Psoas muscle (tissue), 8 donors: ENCODE measurements at places on chromosomes 11 and 22. TPM values are rescaled to one million over a fixed set of nuclear protein-coding genes. Genes with fewer than 3 reads are reported as not detected.

DNA sequence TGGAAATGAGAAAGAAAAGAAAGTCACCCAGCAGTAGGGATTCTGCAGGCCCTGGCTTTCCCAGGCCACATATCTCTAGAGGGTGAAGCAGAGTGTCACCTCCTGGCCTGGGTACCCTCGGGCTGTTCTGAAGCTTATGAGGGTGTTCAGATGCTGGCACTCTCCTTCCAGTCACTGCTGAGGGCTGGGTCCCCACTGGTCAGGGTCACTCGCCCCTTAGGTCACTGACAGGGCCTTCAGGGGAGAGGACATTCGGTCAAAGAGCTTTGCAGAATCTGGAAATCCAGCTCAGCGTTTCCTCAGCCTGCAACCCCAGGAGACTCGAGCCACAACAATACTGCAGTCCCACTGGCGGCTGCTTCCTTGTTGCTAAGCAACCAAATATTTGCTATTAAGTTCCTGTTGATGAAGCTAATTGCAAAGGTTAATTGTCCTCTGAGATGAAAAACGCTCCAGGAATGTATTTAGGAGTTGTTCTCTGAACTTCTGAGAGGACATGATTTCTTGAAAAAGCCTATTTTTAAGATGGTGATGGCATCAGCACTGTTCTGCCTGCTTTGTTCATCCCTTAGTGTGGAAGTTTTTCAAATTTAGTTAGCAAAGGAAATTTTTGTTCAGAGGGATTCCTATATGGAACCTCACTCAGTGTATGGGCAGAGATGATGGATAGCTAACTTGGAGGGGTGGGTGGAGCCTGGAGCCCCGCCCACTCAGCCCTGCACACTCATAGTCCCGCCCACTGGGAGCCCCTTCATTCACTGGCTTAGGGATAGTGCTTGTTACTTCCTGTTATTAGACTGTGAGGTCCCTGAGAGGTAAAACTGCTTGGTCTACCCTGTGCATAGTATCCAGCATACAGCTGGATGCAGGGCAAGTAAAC is 109.2 kb downstream of the CSNK2A3 start:
- peak; percentile 60 for DNase-seq

The CD44 gene
- total RNA-seq = 27.6 TPM

DNA sequence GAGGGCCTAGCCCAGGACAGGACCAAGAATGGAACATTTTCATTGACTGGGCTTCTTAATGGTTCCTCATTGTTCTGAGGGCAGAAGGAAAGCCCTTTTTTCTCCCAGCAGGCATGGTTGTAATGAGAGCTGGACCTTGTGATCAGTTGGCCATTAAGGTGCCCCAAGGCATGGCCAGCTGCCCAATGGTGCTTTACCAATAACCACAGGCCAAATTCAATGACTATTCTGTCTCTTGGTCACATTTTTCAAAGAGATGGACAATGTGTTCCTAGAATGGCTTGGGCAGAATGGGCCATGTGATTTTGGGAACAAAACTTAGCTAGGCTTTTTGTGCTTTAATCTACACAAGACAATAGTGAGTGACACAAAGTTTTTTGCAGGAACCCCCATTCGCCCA is 7.3 kb downstream of the NAV2 start:
- no peak for DNase-seq

The SLC5A1 gene
- total RNA-seq = 2.0 TPM

- no peak for DNase-seq
Observed at GRCh38 chr11:130170345-130170744, 10.8 kb downstream of the ST14 start.
